ENCODE measurements at places on chromosomes 11 and 22.

- no peak for DNase-seq
Measured at GRCh38 chr11:57496109-57496820, 19.2 kb downstream of the SLC43A1 start.

GRCh38 chr11:70326833-70327232, 56.3 kb downstream of the PPFIA1 start:
- DNase-seq = no peak

- peak; percentile 46 for DNase-seq
Measured at GRCh38 chr11:64007629-64008282, 21.5 kb downstream of the OTUB1 start.

GRCh38 chr11:74017631-74018030, 8.7 kb upstream of the UCP3 start:
- DNase-seq = no peak

DNA sequence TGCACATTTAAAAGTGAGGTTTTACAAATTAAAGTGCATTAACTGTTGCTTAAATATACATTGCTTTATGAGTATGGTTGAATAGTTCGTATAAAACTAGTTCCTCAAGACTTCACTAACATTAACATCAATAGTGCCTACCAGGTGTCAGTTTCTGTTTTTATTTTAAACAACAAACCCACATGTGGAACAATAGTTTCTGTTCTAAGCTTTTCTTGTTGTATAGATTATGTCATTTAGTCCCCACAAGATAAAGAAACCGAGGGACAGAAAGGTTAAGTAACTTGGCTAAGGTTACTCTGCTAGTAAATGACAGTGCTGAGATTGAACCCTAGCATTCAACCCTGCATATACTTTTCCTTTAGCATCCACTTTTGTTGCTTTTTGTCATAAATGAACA, 41.4 kb upstream of the ST14 start:
- DNase-seq = no peak

- no peak for DNase-seq
Measured at GRCh38 chr22:18112440-18112839, 1.8 kb downstream of the TUBA8 start.

GRCh38 chr11:83162377-83162776, 5.4 kb downstream of the PCF11 start:
- no peak for DNase-seq

GRCh38 chr22:22856364-22856763, 31.3 kb upstream of the IGLL5 start:
- DNase-seq = no peak

GRCh38 chr11:22581354-22582150, 44.1 kb downstream of the FANCF start:
- no peak for DNase-seq

DNA sequence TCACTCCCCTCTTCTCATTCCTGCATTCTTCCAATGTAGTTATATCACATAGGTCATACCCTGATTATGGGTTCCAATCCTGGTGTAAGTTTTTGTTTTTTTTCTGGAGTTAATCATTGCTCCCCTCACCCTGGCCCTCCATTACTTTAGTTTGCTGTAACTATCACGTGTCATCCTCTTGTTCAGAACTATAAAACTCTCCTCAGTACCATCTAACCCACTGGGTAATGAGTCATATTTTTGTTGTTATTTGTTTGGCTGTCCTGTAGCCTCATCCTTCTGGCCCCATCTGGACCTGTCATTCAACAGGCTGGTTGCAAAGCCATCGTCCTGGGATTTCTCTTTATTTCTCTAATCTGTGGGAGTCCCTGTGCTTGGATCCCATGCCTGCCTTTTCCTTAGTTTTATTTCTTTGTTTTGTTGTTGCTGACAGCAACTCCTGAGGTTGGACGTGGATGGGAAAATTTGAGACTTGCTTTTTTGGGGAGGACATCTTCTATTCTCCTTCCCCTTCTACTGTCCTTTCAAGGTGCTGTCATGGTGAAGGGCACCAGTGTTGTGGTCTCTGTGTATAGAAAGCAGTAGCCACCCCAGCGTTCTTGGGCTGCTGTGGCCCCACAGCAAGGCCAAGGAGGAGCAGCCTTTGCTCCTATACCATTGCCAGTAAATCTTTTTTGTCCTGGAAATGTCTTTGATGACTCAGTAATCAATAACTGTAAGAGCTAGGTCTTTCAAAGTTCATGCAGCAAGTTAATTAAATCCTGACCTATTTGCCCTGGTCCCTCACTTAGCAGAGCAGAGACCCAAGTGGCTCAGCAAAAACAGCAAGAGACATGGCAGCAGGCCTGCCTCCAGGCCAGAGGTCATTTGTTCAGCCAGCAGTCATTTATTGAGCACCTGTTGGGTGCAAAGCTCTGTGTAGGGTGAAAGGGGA, 82.5 kb downstream of the C22orf31 start:
- no peak for DNase-seq

DNA sequence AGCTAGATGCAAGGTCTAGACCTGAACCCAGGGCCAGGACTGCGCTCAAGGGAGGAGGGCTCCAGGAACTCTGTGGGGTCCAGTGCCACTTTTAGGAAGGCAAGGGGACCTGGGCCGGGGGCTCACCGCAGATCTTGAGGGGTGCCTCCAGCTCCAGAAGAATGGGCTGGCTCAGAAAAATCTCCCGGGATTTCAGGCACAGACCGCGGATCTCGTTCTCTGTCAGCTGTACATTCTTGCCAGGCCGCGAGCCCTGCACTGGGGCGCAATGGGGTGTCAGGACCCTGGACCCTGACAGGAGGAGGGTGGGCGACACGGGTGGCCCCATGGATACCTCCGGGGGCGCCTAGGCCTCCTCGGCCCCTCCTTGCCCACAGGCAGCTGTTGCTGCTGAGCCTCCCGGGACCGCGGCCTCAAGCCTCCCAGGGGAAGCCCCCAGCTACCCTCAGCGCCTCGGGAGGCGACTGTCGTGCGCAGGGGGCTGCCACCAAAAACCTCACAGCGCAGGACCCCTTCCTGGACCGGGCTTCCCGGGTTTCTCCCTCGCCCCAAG, 640 bp downstream of the PPP1CA start:
- no peak for DNase-seq

GRCh38 chr11:3707176-3707575, 36.0 kb upstream of the CHRNA10 start:
- peak; percentile 25 for DNase-seq

DNA sequence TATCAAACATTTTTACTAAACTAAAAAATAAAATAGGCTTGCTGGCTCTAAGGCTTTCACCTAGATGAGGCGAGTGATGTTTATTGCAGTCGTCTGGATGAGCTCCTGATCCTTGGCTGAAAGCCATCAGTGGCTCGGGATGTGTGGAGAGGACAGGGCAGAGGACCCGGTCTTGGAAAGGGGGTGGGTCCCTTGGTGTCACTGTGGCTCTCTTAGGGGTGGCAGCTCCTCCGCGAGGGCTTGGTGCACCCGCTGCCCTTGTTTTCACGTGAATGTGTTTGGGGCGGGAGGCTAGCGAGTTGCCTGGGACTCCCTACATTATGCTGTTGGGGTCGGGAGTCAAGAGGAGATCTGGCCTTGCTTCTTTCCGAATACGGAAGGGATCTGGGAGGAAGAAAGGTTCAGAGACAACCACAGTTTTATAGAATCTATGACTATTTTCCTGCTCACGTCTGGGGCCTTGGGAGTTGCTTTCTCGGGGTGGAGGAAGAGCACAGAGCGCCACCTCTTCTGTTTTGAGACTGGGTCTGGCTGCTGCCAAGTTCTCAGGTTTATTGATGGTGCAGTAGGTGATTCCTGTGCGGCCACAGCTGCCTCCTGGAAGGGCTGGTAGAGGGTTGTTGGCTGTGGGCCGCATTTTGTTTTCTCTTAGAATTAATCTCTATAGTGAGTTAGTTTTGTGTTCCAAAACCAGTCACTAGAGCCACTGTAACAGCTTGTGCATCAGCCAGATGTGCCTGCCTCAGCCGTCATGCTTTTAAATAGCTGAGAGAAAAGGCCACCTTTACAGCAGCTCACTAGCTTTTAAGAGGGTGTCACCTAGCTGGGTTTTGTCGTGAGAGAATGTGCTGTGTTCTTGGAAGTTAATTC, 12.8 kb downstream of the TBC1D22A start:
- no peak for DNase-seq

GRCh38 chr22:35569916-35570315, 29.3 kb downstream of the RASD2 start:
- DNase-seq = no peak

DNA sequence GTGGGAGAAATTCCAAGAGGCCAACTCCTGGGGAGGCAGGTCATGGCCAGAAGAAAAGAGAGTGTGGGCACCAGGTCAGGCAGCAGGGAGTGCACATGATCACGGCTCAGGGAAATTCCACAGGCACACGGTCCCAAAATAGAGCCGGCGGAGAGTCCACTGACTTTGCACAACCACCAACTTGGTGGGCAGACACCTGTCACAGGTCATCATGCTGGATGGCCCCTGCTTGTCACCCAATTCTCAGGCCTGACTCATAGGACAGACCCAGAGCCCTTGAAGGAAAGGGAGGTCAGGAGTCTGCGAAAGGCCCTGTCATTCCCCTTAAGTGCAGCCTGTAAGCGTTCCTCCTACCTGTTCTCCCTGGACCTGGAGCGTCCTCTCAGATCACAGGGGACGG, 15.8 kb downstream of the APOL2 start:
- DNase-seq = no peak

DNA sequence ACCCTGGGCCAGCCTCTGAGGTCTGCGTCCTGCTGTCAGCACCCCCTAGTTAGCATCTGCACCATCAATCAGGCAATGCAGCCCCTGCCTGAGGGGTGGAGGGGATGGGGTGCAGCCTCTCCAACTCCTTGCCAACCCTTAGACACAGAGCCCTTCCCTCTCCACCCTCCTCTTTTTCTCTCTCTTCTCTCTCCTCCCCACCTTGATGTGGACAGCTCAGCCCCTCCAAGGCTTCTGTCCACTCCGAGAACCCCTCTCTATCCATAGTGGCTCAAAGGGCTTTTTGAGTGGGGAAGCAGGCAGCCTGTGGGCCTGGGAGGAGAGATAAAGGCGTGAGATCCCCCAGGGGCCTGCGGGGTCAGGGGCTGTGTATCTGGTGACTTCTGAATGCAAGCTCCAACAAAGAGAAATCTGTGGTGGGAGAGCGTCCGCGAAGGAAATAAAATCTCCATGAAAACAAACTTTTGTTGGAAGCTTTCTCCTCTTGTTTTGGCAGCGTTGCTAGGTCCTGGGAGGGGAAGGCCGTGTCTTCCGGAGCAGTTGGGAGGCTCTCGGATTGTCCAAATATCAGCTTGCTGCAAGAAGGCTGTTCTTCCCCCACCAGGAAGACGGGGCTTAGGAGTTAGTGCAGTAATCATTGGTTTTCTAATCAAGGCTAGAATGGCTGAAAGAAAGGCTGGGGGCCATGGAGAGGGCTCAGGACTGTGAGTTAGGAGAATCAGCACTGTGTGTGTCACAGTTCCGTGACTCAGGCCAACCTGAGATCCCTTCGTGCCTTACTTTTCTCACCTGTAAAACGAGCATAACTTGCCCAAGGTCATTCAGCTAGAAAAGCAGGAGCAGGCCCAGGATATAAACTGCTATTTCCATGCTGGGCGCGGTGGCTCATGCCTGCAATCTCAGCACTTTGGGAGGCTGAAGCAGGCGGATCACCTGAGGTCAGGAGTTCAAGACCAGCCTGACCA, 50.3 kb downstream of the PKNOX2 start:
- DNase-seq = no peak

- DNase-seq = no peak
Measured at GRCh38 chr11:47234669-47235100, 13.9 kb downstream of the ACP2 start.

DNA sequence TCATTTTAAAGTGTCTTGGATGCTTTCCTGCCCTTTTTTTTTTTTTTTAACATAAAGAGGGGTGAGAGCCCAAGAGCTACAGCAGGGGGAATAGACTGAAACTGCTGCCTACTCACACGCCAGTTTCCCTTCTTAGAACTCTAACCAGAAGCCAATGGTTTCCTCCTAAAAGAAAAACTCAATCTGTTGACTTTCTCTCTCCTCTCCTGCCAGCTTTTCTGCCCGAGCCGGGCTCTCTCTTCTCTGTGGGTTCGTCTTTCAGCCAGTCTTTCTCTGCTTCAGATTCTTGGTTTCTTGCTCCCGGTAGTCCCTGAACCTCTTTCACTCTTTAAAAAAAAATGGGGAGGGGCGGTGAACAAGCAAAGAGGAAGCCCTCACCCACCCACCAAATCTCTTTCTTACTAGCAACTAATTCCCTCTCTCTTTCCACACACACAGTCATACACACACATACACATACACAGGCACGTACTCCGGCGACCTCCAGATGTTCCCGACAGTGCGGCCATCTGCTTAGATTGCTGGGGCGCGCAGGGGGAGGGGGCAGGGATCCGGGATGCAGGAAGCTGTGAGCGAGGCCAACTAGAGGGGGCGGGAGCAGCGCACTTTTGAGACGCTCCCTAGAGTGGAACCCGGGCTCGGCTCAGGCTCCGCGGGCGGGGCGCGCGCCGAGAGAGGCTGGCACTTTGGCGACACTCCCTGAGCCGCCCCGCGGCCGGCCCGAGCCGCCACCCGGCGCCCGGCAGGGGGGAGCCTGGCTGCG, 444 bp upstream of the TSKU start:
- peak; percentile 97 for DNase-seq

- no peak for DNase-seq
Measured at GRCh38 chr11:68653486-68654430, 30.6 kb upstream of the GAL start.

DNA sequence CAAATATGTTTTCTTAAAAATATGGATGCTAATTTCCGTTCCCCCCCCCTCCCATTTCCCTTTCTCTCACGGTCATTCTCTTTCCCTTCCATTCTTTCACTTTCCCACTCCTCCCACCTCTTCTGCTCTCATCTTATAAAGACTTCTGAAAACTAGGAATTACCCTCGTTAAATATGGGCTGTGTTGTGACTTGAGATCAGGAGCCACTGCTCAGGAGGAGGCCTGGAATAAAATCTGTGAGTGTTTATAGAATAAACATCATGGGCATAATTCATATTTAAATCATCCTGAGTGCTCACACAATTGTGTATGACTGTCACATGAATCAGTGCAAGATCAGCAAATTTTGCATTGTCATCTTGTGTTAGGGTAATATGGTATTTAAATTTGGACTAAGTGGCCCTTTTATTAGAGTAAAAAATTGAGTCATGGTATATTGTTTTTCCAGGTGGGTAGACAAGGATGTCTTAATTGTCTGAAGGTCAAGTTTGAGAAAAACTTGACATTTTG, 208.0 kb downstream of the DDX10 start:
- peak; percentile 39 for DNase-seq

- peak; percentile 63 for DNase-seq
Measured at GRCh38 chr11:110896358-110896757, 184.1 kb upstream of the ARHGAP20 start.

DNA sequence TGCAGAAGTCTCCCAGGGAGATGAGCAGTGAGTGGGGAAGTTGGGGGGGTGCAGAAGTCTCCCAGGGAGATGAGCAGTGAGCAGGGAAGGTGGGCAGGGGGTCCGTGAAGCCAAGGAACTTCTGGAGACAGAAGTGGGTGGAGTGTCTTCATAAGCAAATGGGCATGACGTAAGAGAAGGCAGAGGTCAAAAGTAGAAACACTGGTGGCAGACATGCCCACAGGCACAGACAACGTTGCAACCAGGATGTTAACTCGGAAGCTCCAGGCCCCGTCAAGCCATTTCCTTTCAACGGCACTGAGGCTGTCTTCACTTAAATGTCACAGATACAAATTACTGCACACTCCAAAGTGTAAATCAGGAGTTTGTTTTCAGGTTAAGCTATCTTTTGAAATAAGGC, 186.1 kb downstream of the SHANK2 start:
- DNase-seq = no peak
